ENCODE measurements at places on chromosomes 1 and 21. TPM values are rescaled to one million over a fixed set of nuclear protein-coding genes. Genes with fewer than 3 reads are reported as not detected.
A peak's percentile ranks its signal among the peaks of the same experiment; 100 is the strongest.

Gene ILDR2
- total RNA-seq, result 0.90 TPM

Gene MASP2
- not detected for total RNA-seq

Gene CFHR3
- not detected for total RNA-seq

Gene GBP6
- 0.18 TPM for total RNA-seq

Gene IPP
- 10.9 TPM for total RNA-seq

Gene ADAM30
- total RNA-seq, result not detected

Gene ATP1A1
- total RNA-seq, result 204 TPM

Gene OR2L2
- not detected for total RNA-seq

Gene HRNR
- total RNA-seq, result not detected

Gene KIF2C
- 30.5 TPM for total RNA-seq

DNA sequence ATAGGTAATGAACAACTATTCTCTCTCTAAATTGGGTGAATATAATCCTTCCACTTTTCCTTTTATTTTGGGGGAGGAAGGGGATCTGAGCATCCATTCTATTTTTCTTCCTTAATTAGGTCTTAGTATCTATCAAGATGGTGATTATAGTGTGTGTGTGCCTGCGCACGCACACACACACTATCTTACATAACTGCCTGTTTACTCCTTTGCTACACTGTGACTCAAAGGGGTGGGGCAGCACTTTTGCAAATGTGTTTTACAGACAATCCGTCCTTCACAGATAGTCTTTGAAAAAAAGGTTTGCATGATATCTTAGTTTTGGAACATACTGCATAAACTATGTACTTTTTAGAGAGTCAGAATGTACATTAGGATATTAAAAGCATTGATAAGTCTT lies 191.5 kb downstream of the SDCCAG8 start:
- no peak for DNase-seq

DNA sequence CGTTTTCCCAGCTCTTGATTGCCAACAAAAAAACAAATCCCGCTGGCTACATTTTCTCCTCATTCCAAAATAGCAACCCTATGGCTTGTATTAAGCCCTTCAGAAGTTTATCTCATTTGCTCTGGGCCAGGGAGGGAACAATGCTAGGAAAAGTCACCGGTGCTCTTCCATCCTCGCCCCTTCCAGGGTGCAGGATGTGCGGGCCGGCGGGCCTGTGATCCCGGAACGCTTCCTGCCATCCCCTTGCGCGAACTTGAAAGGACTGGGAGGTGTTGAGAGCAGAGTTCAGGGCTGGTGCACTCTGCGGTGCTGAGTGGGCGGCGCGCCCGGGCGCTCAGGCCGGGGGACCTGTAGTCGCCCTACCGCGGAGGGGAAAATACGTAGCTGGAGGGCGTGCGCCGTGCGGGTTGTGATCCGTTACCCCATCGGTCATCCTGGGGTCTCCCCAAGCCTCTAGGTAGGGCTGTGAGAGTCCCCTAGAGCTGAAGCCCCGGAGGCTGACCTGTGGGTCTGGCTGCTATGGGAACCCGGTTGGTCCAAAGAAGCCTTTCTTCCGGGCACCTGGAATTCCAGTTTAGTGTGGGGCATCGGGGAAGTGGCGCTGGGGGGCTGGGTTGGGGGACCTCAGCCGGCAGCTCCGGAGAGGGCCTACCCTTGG lies 13.1 kb downstream of the NR5A2 start:
- no peak for DNase-seq

GRCh38 chr1:110570307-110570706 lies 35.9 kb downstream of the KCNA2 start:
- DNase-seq, result no peak

- DNase-seq, result no peak
These were observed 111.4 kb upstream of the HOOK1 start for GRCh38 chr1:59703226-59703917.

DNA sequence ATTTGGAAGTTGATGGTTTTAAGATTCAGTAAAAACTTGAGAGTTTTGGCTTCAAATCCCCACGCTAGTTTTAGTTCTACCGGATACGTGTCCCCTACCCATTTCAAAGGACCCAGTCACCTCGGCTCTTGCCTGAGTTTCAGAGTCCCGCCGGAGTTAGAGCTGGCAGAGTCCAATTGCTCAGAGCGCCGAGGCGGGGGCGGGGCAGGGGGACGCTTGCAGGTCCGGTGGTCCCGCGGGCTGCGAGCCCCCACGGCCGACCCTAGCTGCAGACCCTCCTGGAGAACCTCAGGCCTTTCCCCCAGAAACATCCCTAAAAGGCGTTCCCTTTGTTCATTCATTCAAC lies 765 bp upstream of the VPS45 start:
- no peak for DNase-seq

GRCh38 chr21:44079446-44079845 lies 27.8 kb upstream of the PWP2 start:
- DNase-seq, result no peak

DNA sequence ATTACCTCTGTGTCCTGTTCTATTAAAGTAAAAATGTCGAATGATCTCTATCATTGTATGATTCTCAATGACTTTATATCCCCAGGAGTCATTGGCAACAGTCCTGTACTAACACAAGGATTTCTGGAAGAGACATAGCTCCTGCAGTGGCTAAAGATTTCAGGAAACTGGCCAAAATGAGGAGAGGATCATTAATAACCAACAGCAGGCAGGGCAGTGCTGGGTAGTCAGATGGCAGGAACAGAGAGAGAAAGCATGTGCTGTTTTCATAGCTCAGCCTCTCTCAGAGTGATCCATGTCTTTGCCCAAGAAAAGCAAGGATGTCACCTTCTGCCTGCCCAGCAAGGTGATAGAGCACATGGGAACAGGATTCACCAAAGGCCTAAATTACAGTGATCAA lies 604.7 kb upstream of the PLXNA2 start:
- no peak for DNase-seq

GRCh38 chr1:197249324-197249723 lies 18.7 kb upstream of the CRB1 start:
- DNase-seq, result no peak

GRCh38 chr1:232260045-232260444 lies 369.9 kb downstream of the SIPA1L2 start:
- DNase-seq, result no peak

- DNase-seq, result no peak
These were observed 192.6 kb downstream of the NFIA start for GRCh38 chr1:61274939-61275338.

DNA sequence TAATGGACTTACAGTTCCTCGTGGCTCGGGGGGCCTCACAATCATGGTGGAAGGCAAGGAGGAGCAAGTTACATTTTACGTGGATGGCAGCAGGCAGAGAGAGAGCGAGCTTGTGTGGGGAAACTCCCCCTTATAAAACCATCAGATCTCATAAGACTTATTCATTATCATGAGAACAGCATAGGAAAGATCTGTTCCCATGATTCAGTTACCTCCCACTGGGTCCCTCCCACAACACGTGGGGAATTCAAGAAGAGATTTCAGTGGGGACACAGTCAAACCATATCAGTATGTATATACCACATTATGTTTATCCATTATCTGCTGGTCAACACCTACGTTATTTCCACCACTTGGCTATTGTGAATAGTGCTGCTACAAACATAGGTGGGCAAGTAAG lies 352.3 kb upstream of the B3GALT2 start:
- DNase-seq, result no peak

- no peak for DNase-seq
These were observed 6.9 kb upstream of the IL22RA1 start for GRCh38 chr1:24149866-24150233.

- DNase-seq, result no peak
These were observed 30.7 kb upstream of the SERBP1 start for GRCh38 chr1:67460676-67461500.

DNA sequence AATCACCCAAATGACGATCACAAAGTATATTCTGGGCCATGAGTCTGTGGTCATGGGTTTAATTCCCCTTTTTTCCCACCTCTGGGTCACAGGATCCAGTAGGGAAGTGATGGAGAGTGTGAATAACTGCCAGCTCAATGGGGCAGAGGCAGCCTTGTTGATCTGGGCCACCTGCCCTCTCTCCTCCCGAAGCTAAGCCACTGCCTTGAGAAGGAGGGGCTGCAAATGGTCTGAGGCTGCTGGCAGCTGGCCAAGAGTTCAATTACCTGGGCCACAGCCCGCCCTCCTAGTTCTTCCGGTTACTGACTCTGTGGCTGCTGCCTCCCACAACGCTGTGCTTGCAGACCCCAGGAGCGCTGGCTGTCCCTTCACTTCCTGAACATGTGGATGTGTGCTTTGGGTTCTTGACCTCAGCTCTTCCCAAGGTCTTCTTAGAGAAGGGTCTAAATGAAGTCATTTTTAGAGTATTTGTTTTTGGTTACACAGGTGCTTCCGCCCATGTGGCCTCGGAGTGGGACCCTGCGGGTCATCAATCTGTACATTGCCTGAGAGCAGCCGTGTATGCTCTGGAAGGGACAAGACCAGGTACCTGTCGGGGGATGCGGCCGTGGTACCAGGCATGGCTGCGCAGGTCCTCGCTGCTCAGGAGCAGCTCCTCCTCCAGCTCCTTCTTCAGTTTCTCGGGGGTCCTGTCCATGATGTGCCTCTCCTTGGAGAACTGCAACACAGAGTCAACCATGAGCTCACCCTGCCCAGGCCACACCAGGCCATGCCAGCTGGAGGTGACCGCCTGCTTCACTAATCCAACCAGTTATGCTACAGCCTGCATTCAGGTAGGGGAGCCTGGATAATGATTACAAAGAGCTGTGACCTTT lies 89.7 kb downstream of the BCAR3 start:
- DNase-seq, result no peak

- DNase-seq, result peak; percentile 92
These were observed 21.9 kb upstream of the IVNS1ABP start for GRCh38 chr1:185338719-185339622.

DNA sequence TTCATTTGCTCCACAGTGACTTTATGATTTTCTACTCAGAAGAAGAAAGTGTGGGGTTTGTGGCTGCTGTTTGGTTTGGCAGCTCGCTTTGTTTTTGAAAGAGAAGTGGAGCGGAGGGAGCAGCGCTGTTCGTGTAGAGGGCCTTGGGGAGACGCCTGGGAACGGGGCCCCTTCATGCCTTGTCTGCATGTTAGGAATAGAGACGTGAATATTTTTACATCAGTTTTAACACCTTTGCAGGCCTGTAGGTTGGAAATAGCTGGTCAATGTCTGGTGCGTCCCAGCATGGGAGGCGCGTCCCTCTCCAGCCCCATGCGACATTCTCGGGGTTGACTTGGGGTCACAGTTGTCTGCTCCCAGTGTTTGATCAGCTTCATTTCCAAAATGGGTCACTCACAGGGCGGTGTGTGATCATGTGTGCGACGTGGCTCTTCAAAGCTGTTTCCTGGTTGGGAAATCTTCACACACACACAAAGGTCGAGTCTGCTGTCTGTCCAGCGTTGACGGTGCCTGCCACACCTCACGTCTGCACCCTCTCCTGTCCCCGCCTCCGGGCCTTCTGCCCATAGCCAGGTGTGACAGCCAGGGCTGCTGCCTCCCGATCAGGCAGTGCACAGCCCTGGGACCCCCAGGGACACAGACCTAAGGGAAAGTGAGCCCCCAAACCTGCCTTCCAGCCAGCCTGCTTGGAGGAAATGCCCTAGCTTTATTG lies 149.2 kb downstream of the PSMG1 start:
- peak; percentile 16 for DNase-seq

- DNase-seq, result no peak
These were observed 9.1 kb downstream of the SWT1 start for GRCh38 chr1:185166106-185166505.

DNA sequence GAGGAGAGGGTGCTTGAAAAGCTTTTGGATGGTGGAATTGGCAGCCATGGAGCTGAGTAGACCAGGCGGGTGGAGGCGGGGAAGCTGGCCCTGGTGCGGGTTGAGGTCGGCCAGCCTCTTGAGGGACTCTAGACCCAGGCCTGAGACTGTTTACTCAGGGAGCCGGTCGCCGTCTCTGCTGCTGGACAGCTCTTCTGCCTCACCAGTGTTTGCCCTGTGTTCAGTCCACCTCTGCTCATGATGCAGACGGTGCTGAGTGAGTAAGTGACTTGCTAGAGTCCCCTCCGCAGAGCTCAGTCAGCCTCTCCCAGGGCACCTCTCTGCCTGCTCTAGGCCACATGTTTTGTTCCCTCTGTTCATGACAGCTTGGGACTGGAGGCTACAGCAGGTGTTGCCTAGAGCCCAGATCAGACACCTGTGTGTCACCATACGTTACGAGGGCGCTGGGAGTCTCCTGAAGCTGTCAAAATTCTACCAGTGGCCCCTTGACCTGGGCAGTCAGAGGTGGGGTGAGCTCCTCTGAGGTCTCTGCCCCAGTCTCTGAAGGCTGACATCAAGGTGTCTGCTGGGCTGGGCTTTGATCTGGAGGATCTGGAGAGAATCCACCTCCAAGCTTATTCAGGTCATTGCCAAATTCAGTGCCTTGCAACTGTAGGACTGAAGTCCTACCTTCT lies 73.5 kb upstream of the WNT4 start:
- DNase-seq, result no peak

- DNase-seq, result no peak
These were observed 77.6 kb downstream of the EPHB2 start for GRCh38 chr1:22788254-22788661.

DNA sequence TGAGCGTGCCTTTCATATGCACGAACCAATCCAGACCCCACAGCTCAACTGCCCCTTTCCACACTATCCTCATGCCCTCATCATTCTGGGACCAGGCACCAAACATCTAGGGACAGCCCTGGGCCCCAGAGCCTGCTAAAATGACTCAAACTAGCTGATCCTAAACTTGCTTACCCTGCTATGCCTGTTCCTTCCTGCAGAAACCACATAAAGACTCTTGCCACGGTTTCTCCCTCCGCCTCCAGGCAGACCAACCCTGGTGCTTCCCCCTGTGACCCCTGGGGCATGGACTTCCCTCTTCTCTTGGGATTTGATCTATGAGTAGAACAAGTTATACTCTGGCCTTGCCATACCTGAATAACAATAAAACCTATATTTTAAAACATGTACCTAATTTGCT lies 138.0 kb upstream of the CD34 start:
- no peak for DNase-seq

DNA sequence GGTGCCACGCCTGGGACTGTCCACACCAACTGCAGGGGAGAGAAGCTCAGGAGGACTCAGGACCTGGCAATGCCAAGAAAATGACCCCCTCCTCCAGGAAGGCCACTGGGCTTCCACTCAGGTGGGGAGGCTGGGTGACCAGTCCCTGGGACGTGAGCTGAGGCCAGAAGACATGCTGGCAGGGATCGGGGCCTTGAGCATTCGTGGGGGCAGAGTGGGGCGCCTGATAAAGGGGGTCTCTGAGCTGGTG lies 15.3 kb upstream of the COL6A2 start:
- no peak for DNase-seq

- no peak for DNase-seq
These were observed 2.1 kb upstream of the RGS1 start for GRCh38 chr1:192573499-192573898.

- no peak for DNase-seq
These were observed 588.3 kb downstream of the LMO4 start for GRCh38 chr1:87916965-87917364.

- peak; percentile 95 for DNase-seq
These were observed 43.4 kb downstream of the IGSF5 start for GRCh38 chr21:39788383-39788782.

All from SK-MEL-5 (cell line).